Neural cell (in vitro differentiated cells): ENCODE measurements at places on chromosomes 1 and 21. TPM values are rescaled to one million over a fixed set of nuclear protein-coding genes. Genes with fewer than 3 reads are reported as not detected.

AIRE gene
- not detected in 2 replicates for polyA plus RNA-seq

PDPN gene
- polyA plus RNA-seq, result 0.16 and 0.63 TPM in 2 replicates

KIRREL1 gene
- polyA plus RNA-seq, result 12.9 and 15.7 TPM in 2 replicates

APCS gene
- polyA plus RNA-seq, result not detected in 2 replicates

C1orf105 gene
- polyA plus RNA-seq, result not detected in 2 replicates

PLXNA2 gene
- 30.6 and 48.6 TPM in 2 replicates for polyA plus RNA-seq

DNAJC6 gene
- 47.1 and 47.8 TPM in 2 replicates for polyA plus RNA-seq

WNT2B gene
- 3.1 and 4.7 TPM in 2 replicates for polyA plus RNA-seq

MMP23B gene
- polyA plus RNA-seq, result 0.98 and 4.3 TPM in 2 replicates
